ENCODE measurements at places on chromosomes 6 and 20. TPM values are rescaled to one million over a fixed set of nuclear protein-coding genes. Genes with fewer than 3 reads are reported as not detected.

MUC22 gene
- total RNA-seq, result not detected

NKAPL gene
- not detected for total RNA-seq

SAPCD1 gene
- 25.1 TPM for total RNA-seq

POPDC3 gene
- 0.86 TPM for total RNA-seq

VGLL2 gene
- 0.16 TPM for total RNA-seq

TMEM170B gene
- 19.3 TPM for total RNA-seq

HTR1B gene
- 0.18 TPM for total RNA-seq

REM1 gene
- total RNA-seq, result not detected

BPIFB1 gene
- not detected for total RNA-seq

DEFB118 gene
- not detected for total RNA-seq

MAP1LC3A gene
- total RNA-seq, result 17.5 TPM

CST1 gene
- total RNA-seq, result not detected

AARS2 gene
- 32.1 TPM for total RNA-seq

HNF4A gene
- not detected for total RNA-seq

KIF25 gene
- total RNA-seq, result 0.72 TPM

CD164 gene
- total RNA-seq, result 73.1 TPM

MYLIP gene
- 4.5 TPM for total RNA-seq

C6orf118 gene
- 8.2 TPM for total RNA-seq

KCNQ2 gene
- 157 TPM for total RNA-seq

TMEM217 gene
- 0.82 TPM for total RNA-seq

OR2B2 gene
- not detected for total RNA-seq

NOX3 gene
- total RNA-seq, result not detected

RAB32 gene
- 23.8 TPM for total RNA-seq

ZKSCAN3 gene
- 11.5 TPM for total RNA-seq

C4A gene
- total RNA-seq, result 10.1 TPM

SIGLEC1 gene
- not detected for total RNA-seq

HTR1E gene
- not detected for total RNA-seq

ATG5 gene
- 22.8 TPM for total RNA-seq

TNFRSF21 gene
- total RNA-seq, result 16.4 TPM

AGER gene
- 26.0 TPM for total RNA-seq

SGK2 gene
- total RNA-seq, result 1.6 TPM

CD93 gene
- total RNA-seq, result 0.44 TPM

CTCFL gene
- 0.14 TPM for total RNA-seq

GSTA2 gene
- total RNA-seq, result not detected

COL10A1 gene
- not detected for total RNA-seq
